ENCODE measurements at places on chromosomes 7 and 10.

DNA sequence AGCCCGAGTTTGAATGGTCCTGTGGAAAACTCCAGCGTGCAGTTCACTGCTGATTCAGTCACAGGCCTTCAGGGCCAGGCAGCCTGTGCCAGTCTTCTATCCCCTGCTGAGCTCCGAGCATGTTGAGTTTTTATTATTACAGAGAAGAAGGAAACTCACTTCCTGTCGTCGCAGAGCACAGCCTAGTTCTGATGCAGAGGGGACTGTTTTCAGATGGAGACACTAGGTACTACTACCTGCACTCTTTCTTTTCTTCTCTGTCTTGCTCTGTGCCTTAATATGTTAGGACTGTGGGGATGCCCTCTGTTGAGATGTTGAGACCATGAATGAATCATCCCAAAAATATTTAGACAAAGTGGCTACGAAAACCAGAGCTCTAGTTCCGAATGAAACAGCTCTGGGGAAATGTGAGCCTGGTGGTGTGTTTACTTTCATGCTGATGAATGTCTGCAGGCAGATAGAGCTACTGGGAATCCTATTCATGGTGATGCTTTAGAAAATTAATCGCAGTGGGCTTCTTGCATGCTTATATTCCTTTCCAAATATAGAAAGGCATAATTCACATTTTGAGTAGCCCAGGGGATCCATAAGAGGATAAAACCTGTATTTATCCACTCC, 29.6 kb downstream of the CASP7 start:
- DNase-seq, result no peak

- no peak for DNase-seq
Measured at GRCh38 chr10:76950354-76950753, 687.3 kb downstream of the KCNMA1 start.

GRCh38 chr7:121761399-121761798, 111.6 kb upstream of the PTPRZ1 start:
- DNase-seq, result no peak

GRCh38 chr7:92765725-92766124, 70.6 kb downstream of the CDK6 start:
- DNase-seq, result no peak

DNA sequence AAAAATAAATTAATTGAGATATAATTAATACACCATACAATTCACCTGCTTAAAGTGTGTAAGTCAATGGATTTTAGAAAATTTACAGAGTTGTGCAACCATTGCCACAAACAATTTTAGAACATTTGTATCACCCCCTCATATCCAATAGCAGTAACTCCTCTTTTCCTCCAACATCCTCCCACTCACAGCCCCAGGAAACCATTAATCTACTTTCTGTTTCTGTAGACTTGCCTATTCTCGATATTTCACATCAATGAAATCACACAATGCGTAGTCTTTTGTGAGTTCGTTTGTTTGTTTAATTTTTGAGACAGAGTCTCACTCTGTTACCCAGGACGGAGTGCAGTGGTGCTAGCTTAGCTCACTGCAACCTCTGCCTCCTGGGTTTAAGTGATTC, 13.7 kb upstream of the HERC4 start:
- DNase-seq, result no peak

GRCh38 chr7:141156407-141156806, 82.5 kb downstream of the TMEM178B start:
- no peak for DNase-seq

DNA sequence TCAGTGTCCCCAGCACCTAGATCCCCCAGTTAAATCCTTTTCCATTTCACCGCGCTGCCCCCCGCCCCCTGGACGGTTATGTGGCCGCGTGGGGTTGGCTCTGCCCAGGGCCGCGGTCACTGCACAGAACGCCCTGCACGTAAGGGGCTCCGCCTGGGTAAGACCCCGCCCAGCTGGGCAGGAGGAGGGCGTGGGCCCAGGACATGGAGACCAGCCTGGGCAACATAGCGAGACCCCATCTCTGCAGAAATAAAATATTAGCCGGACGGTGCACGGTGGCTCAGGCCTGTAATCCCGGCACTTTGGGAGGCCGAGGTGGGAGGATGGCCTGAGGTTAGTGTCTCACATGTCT, 650 bp upstream of the ZFAND2A start:
- DNase-seq, result no peak

- no peak for DNase-seq
Measured at GRCh38 chr10:14688606-14689005, 86.1 kb downstream of the FAM107B start.

DNA sequence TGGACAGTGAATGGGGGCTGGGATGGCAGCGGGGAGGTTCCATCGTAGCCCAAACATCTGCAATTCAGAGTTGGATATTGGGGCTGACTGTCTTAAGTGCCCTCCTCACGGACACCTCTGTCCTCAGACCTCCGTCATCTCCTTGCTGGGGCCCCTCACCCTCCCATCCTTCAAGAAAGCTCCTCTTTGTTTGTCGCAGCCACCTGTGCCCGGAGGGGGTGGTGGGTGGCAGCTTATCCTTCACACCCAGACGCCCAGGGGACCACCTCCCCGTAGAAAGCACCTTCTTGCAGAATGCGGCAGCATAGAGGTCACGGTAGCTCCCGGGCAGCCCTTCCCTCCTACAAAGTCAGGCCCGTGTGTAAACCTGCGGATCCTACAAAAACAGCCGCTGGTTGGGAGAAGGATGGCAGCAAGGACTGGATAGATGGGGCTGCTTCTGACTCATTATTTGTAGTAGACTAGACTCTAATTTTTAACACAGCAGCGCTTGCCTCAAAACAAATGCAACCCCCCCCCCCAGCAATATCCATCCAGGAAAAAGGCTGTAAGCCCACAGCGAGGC, 1.3 kb upstream of the PTPRN2 start:
- DNase-seq, result no peak

All from left forelimb (tissue), 1 donor.